SHP77 (cell line): ENCODE measurements at places on chromosomes 6 and 20.

DNA sequence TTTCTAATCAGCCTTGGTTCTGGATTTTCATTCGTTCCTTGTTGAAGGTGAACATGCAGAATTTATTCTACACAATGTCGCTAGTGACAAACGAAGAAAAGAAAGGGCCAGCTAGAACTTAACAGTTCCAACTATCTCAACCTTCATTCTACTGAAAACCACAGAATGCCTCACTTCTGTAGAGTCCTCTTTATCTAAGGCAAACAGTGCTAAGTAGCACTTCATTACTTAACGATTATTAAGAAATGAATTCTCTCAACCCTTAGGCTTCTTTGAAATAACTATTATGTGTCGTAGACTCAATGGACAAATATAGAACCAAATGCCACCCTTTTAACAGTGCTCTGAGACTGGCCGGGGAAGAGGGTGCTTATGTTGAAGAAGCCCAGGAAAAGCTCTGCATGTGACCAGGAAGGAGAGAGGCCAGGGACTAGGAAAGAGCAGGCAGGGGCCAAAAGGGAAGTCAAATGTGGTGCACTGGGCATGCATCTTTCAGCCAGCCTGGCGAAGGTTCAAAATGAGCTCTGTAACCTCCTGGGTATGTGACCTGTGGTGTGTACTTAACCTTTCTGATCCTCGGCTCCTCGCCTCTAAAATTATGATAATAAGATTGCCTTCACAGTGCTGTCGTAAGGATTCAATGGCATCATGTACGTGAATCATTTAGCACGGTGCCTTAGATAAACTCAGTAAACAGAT, 55.4 kb upstream of the BMP2 start:
- DNase-seq = no peak

DNA sequence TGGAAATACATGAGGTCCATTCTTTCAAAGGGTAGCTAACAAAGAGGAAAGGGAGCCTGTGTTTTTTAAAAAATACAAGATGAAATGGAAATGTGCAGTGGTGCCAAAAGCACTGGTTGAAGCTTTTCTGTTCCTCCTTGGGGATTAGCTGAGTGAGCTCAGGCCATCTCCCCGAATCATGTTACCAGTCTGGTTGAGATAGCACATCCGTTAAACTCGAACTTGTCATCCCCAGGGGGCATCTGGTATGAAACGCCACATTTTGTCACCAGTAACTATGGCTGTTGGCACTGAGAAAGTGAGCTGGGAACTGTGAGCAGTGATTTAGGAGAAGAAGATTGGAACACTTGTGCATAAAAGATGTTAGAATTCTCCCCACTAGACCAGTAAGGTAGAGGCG, 196.2 kb downstream of the SAMD5 start:
- DNase-seq = no peak

GRCh38 chr20:21874127-21874526, 168.7 kb downstream of the PAX1 start:
- DNase-seq = no peak

GRCh38 chr20:60453388-60454246, 495.4 kb downstream of the CDH26 start:
- DNase-seq = no peak

DNA sequence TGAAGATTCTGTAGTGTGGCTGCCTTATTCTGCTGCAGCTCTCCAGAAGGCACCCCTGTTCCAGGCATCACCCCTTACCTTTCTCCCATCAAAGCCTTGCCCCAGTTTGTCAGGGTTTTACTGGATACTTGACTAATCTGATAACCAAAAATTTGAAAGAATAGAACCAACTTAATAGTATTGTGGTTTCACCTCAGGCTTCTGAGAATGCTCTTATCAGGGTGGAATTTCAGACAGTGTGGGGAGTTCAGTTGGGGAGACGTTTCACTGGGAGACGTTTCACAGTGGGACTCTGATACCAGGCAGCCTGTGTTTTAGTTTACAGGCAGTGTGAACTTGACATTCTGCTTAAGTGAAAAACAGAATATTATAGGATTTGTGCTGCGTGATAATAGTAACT, 50.5 kb downstream of the SCAND1 start:
- DNase-seq = no peak

GRCh38 chr6:165178056-165178455, 131.3 kb downstream of the C6orf118 start:
- no peak for DNase-seq

DNA sequence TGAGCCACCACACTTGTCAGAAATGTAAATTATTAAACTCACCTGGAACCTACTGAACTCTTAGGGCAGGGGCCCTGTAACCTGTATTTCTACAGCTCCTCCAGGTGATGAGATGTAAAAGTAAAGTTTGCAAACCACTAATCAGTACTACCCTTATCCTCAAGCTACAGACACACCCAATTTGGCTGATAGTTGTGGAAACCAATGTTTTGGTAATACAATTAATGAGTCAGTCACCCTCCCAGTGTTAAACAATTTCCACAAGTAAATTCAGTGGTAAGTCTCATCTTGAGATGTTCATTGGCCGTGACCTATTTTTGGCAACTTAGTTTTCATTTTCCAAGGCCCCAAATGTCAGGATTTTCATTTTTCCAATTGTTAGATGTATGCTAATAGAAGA, 29.6 kb downstream of the GCNT2 start:
- DNase-seq = no peak

- no peak for DNase-seq
These were observed 145.1 kb upstream of the PRDM1 start for GRCh38 chr6:105940990-105941389.

- no peak for DNase-seq
These were observed 104.1 kb downstream of the HDGFL1 start for GRCh38 chr6:22673474-22673873.

DNA sequence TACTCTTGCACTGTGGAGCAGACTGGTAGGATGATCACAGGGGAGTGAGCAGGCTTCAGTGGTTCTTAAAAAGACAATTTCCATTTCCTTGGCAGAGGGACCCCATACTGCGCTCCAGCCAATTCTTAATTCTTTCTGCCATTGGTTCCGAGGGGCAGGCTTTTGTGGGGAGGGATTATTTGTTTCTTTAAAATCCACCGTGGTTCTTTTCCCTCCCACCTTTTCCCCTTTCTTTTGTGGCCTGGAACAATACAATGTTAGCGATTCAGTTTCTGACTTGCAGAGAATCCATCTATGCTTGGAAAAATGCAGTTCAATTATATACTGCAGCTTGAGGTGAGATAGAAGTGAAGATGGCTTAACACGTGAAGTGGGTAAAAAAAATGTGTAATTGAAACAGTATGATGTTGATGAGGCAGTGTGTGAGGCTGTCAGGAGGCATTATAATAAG, 379.0 kb upstream of the FLRT3 start:
- no peak for DNase-seq

DNA sequence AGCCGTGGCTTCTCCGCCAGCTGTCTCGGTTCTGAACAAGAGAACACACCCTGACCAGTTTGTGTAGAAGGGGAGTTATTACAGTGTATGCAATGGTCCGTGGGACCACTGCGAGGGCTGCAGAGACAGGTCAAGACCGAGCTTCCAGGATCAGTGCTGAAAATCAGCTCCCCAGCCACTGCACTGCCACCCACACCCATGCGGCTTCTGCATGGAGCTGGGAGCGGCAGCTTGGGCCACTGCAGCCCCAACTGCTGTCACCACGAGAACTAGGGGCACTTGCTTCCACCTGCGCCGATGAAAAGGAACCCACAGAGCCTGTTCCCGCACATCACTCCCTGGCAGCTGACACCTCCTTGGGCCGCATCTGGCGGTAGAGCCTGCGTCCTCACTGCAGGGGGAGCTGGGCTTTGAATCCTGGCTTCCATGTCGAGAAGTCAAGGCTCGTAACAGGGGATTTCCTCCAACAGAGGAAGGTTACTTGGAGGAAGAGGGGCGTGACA, 56.2 kb downstream of the TMEM242 start:
- DNase-seq = no peak

DNA sequence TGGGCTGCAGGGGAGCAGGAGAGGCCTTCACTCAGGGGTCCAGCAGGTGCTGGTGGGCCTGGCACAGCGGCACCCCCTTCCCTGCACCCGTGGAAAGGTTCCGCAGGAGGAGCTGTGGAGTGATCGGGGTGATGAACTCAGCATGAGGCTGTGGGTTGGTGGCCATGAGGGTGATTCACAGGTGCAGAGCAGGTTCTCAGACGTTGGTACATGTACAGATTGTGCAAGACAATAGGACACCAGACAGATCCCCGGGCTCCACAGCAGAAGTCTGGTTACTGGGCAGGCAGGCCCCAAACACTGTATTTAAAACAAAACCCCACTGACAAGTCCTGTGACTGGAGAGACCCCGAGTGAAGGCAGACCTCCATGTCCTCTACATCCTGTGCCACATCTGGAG, 151.6 kb upstream of the CDH4 start:
- DNase-seq = no peak

DNA sequence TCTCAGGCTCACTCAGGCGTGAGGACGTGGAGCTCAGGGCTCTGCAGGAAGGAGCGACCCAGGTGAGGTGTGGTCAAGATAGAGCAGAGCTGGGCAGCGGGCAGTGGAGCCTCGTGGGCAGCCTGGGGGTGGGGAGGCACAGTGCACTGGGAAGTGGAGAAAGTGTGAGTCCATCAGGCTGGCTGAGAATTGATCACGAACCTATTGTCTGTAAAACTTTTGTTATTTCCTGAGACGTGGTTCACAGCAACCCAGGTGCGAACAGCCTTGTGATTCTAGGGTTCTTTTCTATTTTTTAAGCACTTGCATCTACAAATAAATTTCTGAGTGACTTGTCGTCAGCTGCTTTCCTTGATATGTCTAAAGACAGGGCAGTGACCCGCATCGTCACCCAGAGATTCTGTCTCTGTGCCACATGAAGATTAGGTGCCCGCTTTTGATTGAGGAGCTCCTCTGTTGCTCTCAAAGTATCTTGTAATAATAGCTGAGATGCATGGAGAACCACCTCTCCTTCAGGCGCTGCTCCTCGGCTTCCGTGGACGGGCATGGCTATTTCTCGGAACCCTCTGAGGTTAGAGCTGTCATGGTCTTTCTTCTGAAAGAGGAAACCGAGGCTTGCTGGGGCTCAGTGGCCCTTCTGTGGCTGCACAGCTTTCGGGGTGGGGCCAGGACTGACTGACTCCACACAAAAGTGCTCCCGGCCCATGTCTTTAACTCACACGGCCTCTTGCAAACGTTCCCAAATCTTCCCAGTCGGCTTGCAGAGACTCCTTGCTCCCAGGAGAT, 662 bp upstream of the CCR6 start:
- no peak for DNase-seq

- DNase-seq = no peak
These were observed 69.2 kb downstream of the CHMP4B start for GRCh38 chr20:33880396-33880795.

DNA sequence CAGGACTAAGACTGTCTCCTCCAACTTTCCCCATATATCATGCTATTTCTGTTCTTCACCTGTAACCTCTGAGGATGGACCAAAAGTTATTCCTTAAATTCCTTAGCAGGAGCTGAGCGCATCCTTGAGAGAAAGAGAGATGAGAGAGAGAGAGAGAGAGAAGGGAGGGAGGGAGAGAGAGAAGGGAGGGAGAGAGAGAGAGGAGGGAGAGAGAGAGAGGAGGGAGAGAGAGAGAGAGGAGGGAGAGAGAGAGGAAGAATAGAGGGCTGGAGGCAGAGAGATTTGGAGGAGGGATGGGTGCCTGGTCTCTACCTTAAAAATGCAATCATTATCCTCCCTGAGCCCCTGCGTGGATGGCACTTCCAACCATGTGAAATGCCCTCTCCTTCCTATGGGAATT, 73.6 kb downstream of the BMP2 start:
- no peak for DNase-seq

DNA sequence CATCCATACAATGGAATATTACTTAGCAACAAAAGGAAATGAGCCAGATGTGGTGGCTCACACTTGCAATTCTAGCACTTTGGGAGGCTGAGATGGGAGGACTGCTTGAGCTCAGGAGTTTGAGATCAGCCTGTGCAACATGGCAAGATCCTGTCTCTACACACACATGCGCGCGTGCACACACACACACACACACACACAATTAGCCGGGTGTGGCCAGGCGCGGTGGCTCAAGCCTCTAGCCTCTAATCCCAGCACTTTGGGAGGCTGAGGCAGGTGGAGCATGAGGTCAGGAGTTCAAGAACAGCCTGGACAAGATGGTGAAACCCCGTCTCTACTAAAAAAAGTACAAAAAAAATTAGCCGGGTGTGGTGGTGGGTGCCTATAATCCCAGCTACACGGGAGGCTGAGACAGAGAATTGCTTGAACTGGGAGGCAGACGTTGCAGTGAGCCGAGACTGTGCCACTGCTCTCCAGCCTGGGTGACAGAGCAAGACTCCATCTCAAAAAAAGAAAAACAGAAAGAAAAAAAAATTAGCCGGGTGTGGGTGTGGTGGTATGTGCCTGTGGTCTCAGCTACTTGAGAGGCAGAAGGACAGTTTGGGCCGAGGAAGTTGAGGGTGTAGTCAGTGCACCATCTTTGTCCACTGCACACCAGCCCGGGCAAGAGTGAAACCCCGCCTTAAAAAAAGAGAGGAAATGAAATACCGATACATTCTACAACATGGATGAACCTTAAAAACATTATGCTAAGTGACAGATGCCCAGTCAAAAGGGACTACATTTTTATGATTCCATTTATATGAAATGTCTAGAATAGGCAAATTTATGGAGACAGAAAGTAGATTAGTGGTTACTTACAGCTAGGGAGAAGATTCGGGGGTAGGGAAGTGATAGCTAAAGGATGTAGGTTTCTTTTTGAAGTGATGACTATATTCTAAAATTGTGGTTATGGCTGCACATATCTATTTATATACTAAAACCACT, 52.5 kb downstream of the RBL1 start:
- DNase-seq = no peak

DNA sequence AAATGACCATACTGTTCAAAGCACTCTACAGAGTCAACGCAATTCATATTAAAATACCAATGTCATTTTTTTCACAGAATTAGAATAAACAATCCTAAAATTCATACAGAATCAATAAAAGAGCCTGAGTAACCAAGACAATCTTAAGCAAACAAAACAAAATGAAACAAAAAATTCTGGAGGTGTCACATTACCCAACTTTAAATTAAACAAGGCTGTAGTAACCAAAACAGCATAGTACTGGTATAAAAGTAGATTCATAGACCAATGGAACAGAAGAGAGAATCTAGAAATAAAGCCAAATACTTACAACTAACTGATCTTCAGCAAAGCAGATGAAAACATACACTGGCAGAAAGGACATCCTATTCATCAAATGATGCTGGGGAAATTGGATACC, 346.9 kb upstream of the JAG1 start:
- no peak for DNase-seq

- DNase-seq = no peak
These were observed 165.5 kb upstream of the BMP5 start for GRCh38 chr6:56040889-56041301.

DNA sequence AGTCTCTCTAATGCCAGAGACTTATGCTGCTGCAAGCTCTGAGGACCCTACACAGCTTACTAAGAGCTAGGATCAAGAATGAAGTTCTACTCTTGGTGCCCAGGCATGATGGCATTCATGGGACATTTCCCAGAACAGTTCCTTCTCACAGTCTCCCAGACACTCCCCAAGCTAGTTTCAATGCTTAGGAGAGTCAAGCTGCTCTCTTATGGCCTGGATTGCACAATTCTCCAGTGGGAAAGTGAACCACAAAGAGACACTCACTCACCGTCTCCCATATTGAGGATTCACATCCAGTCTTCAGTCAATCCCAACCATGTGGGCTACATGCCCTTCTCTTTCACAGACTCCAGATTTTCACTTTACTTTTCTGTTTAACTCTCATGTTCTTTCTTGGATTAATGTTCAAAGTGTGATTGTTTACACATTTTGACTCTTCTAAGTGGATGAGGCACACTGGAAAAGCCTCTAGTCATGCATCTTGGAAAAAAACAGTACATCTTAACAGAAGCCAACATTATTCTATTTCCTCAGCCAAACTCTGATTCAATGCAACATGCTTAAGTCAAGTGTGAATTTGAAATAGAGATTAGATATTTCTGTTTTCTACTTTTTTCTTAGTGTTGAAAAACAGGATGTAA, 447.8 kb upstream of the BTBD3 start:
- DNase-seq = no peak
